ENCODE measurements at places on chromosomes 16 and 17.

GRCh38 chr16:81181013-81181720, 57.3 kb upstream of the BCO1 start:
- no peak for DNase-seq

GRCh38 chr17:16371742-16372141, 9.1 kb upstream of the UBB start:
- no peak for DNase-seq

GRCh38 chr17:38867968-38868816, 1.7 kb upstream of the LASP1 start:
- no peak for DNase-seq

- DNase-seq = no peak
These were observed 94.7 kb downstream of the SEC14L1 start for GRCh38 chr17:77235370-77235941.

DNA sequence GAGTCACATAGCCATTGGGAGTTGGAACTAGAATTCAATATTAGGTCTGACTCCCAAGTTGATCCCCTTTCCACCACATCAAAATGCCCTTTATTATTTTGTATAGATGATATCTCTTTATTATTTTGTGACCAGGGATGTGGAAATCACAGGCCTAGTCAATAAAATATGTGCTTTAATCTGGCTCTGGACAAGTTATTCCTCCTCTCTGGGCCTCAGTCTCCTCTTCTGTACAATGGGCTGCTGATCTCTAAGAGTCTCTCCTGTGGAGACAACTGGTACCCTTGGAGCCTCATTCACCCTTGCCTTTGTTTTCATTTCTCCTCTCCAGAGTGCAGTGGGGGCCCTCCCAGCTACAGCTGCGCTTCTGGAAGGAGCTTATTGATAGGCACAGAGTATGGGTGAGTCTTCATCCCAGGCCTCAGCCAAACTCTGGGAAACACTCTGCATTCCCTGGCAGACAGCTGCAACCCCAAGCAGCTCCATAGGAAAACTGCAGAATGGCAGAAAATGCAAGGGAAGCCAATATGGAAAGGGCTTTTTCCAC, 4.3 kb upstream of the ABAT start:
- no peak for DNase-seq

DNA sequence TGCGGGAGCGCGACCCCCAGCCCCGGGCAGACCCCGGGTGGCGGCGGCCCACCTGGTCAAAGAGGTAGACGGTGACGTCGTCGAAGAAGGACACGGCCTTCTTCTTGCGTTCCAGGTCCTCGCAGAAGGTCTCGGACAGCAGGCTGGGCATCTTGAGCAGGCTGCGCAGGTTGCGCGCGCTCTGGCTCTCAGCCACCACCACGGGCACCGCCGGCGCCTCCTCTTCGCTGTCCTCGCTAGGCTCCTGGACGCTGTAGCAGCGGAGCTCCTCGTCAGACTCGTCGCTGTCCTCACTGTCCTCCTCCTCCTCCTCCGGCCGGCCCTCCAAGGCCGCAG, 45.2 kb upstream of the PVALEF start:
- DNase-seq = no peak

DNA sequence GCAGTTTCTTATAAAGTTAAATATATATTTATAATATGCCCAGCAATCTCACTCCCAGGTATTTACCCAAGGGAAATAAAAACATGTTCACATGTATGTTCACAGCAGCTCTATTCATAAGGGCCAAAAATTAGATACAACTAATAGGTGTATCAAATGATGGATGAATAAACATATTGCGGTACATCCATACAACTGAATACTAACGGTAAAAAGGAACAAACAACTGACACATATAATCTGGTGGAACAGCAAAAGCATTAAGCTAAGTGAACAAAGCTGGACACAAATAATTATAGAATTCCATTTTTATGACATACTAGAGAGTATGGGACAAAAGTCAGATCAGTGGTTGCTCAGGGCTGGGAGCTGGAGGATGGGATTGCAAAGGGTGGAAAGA, 74.7 kb downstream of the CACNG1 start:
- DNase-seq = no peak

GRCh38 chr16:86211265-86211664, 299.1 kb upstream of the FOXF1 start:
- no peak for DNase-seq

- DNase-seq = no peak
These were observed 10.4 kb upstream of the LASP1NB start for GRCh38 chr17:38914741-38915638.

DNA sequence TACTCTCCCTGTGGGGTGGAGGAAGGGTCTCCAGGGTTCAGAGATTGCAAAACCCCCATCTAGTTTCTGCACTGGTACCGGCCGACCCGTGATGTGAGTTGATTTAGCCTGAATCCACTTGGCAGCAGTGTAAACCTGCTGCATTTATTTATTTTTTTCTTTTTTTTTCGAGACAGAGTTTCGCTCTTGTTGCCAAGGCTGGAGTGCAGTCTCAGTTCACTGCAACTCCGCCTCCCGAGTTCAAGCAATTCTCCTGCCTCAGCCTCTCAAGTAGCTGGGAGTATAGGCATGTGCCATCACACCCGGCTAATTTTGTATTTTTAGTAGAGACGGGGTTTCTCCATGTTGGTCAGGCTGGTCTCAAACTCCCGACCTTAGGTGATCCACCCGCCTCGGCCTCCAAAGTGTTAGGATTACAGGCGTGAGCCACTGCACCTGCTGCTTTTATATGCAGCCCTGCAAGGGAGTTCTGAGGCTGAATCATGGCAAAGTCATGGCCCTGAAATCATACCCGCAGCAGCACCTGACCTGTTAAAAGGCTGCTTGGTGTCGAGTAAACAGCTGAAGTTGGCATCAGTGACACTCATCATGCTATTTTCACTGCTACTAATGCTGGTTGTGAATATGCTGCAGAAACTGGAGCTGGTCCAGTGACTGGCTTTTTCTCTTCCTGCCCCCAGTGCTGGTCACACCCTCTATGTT, 21.4 kb downstream of the DEXI start:
- no peak for DNase-seq

- no peak for DNase-seq
These were observed 275.3 kb downstream of the PARN start for GRCh38 chr16:14354561-14355351.

- no peak for DNase-seq
These were observed 58.1 kb downstream of the SLFN11 start for GRCh38 chr17:35315283-35315682.

- DNase-seq = no peak
These were observed 76.2 kb upstream of the TMEM97 start for GRCh38 chr17:28242791-28243190.

DNA sequence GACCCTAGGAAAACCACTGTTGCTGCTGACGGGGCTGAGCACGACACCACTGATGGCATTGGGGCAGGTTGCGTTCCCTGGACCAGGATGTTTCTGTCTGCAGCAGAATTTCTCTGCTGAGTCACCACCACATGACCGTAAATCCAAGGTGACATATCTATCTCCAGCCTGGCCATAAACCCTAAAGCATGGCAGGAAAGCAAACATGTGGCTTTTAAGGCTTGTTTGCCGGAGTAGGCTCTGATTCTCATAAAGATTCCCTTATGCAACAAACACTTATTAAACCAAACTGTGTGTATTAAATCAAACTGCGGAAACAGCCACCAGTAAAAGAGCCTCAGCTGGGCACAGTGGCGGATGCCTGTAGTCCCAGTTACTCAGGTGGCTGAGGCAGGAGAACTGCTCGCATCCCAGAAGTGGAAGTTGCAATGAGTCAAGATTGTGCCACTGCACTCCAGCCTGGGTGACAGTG, 17.3 kb downstream of the MPHOSPH6 start:
- DNase-seq = no peak

DNA sequence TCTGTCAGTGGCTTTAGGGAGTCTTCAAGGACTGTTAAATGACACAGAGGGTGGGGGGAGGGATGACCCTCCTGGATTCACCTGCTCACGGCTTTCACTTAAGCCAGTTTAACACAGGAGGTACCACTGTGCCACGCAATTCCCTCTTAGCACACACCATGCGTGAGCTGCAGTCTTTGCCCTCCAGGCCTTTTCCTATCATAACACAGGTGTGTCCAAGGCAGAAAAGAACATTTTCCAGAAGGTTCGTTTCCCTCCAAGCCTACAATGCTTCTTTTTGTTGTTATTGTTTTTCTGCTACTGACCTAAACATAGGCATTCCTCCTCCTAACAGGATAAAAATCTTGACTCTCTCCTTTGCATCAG, 1.1 kb downstream of the ZFHX3 start:
- DNase-seq = no peak

DNA sequence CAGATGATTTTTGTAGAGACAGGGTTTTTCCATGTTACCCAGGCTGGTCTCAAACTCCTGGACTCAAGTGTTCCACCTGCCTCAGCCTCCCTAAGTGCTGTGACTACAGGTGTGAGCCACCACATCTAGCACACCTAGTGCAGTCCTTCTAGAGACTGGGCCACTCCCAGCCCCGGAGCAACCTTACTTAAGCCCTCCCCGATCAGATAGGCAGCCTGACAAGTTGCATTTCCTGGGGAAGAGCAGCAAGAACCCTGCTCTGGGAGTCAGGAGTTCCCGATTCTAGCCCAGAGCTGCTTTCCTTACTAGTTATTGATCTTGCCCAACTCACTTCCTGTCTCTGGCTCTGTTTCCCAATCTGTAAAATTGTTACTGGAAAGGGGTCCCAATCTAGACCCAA, 7.0 kb upstream of the NAGLU start:
- no peak for DNase-seq

GRCh38 chr16:60310846-60311445, 1576.8 kb upstream of the GOT2 start:
- DNase-seq = no peak

DNA sequence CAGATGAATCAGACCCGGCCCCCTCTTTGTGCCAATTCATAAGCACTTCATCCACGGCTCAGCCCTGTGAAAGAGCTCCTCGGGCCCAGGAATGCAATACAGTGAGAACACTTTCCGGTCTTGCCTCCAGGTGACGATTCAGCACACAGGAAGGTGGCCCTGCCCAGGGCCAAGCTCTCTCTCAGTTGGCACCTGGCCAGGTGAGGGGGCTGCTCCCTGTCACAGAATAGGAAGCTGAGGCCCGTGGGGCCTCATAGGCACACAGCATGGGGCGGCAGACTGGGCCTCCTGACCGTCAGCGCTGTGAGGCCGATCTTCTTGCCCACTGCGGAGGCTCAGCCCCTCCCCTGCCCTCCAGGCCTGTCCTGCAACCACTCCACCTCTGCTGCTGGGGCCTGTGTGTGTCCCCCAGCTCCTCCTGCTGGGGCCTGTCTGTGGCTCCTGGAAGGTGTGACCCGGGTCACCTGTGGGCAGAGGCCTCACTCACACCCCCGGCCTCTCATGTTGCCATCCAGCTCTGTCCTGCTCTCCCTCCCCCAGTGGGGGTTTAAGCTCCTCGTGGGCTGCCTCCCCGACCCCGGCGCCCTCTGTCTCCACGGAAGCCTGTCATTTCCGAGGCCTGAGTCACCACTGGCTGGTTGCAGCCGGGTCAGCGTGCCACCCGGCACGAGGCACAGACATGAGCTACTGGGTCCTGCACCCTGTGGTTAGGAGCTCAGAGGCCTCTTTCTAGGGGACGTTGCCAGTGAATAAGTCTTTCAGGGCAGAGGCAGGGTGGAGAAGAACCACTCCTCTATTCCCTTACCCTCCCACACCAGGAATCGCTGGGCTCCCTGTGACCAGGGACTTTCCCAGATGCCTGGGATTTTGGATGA, 114.4 kb downstream of the SEC14L1 start:
- DNase-seq = no peak

GRCh38 chr16:309476-309875, 26.5 kb downstream of the PDIA2 start:
- no peak for DNase-seq

GRCh38 chr16:85483424-85483823, 129.7 kb upstream of the GSE1 start:
- DNase-seq = no peak

- DNase-seq = no peak
These were observed 690 bp downstream of the NDE1 start for GRCh38 chr16:15650698-15651171.

- no peak for DNase-seq
These were observed 3.2 kb downstream of the TPSG1 start for GRCh38 chr16:1221628-1222552.

DNA sequence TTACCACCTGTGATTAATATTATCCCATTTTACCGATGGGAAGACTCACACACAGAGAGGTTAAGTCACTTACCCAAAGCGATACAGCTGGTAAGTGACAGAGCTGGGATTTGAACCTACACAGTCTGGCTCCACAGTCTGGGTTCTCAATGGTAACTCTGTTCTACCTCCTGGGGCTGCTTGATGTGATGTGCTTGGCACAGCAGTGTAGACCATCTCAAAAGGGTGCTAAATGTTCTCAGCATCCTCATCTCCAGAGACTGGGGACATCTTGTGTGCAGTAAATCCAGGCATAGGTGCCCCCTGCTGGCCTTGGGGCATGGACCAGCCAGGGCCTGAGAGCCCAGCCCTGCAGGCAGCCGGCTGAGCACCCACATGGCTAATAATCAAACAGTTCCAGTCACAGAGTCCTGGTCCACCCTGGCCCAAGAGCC, 15.4 kb upstream of the KATNB1 start:
- DNase-seq = no peak

- no peak for DNase-seq
These were observed 107.3 kb downstream of the OR1D5 start for GRCh38 chr17:2955931-2956582.

DNA sequence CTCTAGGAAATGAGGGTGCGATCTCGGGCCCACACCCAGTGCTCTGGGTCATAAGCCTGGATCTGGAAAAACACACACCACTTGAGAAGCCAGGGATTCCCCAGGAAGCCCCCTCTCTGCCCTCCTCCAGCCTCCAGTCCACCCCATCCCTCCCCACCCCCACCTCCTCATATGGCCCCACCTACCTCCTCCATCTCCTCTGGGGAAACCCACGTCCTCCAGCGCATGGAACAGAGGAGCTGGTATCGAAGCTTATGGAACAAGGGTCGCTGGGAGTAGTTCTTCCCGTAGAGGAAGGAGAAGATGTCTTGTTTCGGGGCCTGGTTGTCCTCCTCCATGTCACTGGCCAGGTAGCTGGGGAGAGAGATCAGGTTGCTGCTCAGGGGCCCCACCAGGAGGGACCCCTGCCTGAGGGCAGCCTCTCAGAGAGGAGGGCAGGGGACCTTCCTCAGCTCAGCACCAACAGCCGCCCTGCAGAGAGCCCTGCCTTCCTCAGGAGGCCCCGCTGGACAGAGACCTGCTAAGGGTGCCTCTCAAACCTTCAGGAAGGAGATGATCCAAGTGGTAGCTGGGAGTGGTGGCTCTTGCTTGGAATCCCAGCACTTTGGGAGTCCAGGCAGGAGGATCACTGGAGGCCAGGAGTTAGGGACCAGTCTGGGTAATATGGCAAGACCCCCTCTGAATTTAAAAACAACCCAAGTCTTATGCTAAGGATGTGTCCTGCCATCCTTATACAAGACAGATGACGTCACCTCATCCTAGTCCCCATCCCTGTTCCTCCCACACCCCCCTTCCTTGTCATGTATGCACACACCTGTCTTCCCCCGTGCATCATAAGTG, 5.0 kb downstream of the SPDYE4 start:
- no peak for DNase-seq

GRCh38 chr16:78277321-78278055, 178.0 kb downstream of the WWOX start:
- no peak for DNase-seq
